ENCODE measurements at places on chromosomes 1 and 21. TPM values are rescaled to one million over a fixed set of nuclear protein-coding genes. Genes with fewer than 3 reads are reported as not detected.

GRCh38 chr1:244735876-244736561 lies 83.1 kb downstream of the DESI2 start:
- H3K36me3 ChIP-seq = no peaks in the 10 kb centered on the region
- DNase-seq = no peak
- H3K27ac ChIP-seq = no peak overlapping the region
- H3K4me3 ChIP-seq = no peak overlapping the region

The CHAF1B gene
- polyA plus RNA-seq = 1.1 TPM

- H3K4me3 ChIP-seq = no peak overlapping the region
- H3K36me3 ChIP-seq = no peaks in the 10 kb centered on the region
- DNase-seq = no peak
- no peaks in the 10 kb centered on the region for H3K4me1 ChIP-seq
- no peak overlapping the region for H3K27ac ChIP-seq
- H3K27me3 ChIP-seq = no peaks in the 10 kb centered on the region
Observed at GRCh38 chr1:4468804-4469514, 185.4 kb upstream of the AJAP1 start.

DNA sequence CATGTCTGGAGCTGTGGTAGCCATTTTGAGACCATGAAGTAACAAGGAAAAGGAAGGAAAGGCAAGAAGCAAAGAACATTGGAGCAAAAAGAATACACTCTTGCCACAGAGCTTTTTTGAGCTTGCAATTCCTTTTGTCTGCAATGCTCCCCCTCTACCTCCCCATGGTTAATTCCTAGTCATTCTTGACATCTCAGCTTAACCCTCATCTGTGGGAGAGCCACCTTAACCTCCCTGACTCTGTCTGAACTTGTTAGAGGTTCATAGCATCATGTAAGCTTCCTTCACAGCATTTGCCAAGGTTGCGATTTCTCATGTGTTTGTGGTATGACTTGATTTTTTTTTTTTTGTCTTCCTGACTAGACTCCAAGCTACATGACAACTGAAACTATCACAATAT lies 564.1 kb upstream of the PLXNA2 start:
- DNase-seq = no peak
- no peaks in the 10 kb centered on the region for H3K4me1 ChIP-seq
- no peaks in the 10 kb centered on the region for H3K36me3 ChIP-seq
- no peaks in the 10 kb centered on the region for H3K27me3 ChIP-seq
- H3K4me3 ChIP-seq = no peak overlapping the region

All from small intestine (tissue), 16 donors.